ENCODE measurements at places on chromosomes 3 and 15.

- no peak for DNase-seq
These were observed 2.3 kb upstream of the CMC1 start for GRCh38 chr3:28239108-28239507.

GRCh38 chr15:58576657-58577056, 144.9 kb downstream of the LIPC start:
- no peak for DNase-seq

DNA sequence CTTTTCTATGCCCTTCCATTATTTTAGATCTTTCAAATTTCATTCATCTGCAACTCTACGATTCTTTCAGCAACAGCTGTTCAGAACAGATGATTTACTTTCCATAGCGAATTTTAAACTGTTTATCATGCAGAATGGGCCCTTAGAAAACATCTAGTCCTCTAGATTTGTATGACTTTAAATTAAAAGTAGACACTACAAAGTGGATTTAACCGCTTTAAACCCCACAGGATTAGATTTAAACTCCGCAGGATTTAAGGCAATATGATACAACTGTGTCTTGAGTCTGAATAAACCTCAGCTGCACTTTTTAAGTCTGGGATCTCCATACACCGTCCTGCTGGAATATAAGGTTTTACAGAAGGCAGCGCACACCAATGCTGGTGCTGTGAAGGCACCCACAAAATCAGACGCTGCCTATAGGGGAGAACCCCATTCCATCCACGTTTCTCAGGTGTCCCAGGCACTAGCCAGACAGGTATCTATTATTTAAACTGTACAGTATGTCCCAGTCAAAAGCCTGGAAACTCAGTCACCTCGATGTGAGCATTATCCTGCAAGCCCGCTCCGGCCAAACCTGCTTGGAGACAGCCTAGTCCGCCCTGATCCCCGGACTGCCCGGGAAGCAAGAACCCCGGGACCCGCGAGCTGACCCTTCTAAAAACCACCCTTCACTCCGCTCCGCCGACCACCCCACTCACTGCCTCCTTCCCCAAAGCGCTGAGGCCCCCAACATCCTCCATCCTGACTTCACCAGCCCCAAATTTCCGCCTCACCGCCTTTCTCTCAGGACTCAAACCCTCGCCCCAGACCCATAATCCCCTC, 768 bp downstream of the ANO10 start:
- peak; percentile 57 for DNase-seq

DNA sequence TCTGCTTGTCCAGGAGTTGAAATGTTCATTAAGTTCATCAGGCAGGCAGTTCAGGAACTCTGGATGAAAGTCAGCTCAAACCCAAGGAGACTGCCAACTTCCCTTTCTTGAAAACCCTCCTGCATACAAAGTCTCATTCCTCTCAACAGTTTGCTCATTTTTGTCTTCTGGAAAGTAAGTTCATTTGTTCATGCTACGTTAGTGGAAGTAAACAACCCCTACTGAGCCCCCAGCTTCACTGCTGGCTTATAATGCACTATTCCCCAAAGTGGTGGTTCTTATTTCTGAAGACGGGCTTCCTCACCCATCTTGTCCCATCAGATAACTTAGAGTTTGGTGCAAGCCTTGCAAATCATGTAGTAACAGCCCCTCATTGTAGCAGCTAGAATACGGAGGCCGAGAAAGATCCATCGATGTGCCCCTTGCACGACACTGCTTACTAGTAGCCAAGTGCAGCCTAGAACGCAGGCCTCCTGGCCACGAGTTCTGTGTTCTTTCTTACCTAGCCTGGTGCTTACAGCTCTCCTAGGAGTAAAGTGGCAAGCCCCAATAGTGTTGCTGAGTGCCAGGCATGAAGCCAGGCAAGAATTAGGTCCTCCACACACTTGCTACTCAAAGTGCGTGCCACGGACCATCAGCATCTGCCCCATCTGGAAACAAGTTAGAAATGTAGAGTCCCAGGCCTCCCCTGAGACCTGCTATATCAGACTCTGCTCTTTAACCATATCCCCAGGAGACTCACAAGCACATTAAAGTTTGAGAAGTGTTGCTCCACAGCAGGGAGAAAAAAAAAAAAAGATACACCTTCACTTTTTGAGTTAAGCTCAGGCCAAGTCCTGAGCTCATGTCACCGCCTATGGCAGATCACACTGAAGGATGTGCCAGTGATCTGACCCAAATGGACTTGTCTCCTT, 82.5 kb downstream of the RFTN1 start:
- DNase-seq, result no peak

DNA sequence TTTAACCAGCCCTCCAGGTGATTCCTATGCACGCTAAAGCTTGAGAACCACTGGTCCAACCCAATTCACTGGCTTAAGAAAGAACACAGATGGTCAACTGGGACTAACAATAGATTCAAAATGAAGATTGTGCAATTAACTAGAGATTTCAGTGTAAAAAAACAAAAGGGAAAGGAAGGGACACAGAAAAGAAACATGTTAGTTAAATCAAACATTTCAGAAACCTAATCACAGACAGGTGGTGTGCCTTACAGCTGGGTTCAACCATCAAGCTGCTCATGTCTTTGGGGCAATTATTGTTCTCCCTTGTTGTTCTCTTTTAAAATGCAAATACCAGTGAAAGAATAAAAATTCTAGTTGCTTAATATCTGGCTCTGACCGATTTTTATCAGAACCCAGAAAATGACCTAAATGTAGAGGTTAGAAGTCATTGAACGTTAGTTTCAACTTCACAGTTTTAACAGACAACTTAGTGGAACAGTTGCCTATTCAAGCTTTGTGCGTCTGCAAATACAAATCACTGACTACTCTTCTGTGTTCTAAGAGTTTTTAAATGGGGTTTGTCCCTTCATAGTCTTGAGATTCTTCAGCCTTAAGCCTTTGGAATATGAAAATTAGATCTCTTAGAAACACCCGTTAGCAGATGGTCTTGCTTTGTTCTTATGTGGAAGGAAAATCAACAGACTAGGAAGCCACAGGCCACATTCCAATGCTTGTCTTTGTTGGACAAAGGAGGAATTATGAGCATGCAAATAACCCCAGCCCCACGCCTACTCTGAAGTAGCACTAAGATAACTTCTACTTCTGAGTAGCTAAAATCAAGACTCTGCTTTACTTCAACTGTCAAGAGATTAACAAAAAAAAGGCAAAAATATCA, 223.4 kb downstream of the ATP8B4 start:
- DNase-seq, result no peak

- DNase-seq, result no peak
These were observed 1.7 kb downstream of the P2RY14 start for GRCh38 chr3:151276687-151277042.
